ENCODE measurements at places on chromosomes 2 and 18. TPM values are rescaled to one million over a fixed set of nuclear protein-coding genes. Genes with fewer than 3 reads are reported as not detected.

- DNase-seq, result no peak
Observed at GRCh38 chr18:61825386-61825785, 67.4 kb downstream of the RNF152 start.

DNA sequence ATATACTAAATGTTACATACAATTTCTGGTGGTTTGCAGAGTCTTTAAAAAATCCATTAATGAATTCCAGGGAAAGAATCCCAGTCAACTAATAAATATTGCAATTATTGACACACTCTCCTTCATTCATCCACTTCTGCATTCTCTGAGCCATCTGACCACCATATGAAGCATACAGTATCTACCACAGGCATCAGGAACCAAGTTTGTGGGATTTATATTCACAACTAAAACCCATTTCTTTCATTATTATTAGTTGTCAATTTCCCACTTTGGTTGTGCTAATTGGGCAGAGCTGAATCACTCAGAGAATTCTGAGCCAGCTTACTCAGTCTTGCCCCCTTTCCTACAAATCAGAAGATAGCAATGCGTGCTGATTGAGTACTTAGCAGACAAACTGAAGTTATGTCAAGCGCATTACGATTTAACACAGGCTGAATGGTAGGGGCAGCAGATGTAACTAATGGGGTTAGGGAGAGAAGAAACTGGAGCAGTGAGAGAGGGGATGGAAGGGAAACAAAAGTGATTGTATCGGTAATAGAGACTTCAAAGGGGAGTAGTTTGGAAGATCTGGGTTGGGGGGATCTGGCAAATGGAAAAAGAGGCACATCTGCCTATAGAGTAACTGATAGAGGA lies 52.3 kb downstream of the ZEB2 start:
- DNase-seq, result no peak

The COL4A4 gene
- not detected for polyA plus RNA-seq

The GREB1L gene
- polyA plus RNA-seq, result under 0.01 TPM

- DNase-seq, result no peak
Observed at GRCh38 chr2:50396298-50396631, 635.7 kb downstream of the NRXN1 start.

GRCh38 chr18:49798001-49798400 lies 15.3 kb downstream of the ACAA2 start:
- DNase-seq, result no peak

GRCh38 chr2:208319391-208319790 lies 53.3 kb downstream of the PIKFYVE start:
- no peak for DNase-seq

GRCh38 chr2:174322746-174323145 lies 12.0 kb upstream of the SP9 start:
- DNase-seq, result no peak

The CLASP1 gene
- 4.9 TPM for polyA plus RNA-seq

DNA sequence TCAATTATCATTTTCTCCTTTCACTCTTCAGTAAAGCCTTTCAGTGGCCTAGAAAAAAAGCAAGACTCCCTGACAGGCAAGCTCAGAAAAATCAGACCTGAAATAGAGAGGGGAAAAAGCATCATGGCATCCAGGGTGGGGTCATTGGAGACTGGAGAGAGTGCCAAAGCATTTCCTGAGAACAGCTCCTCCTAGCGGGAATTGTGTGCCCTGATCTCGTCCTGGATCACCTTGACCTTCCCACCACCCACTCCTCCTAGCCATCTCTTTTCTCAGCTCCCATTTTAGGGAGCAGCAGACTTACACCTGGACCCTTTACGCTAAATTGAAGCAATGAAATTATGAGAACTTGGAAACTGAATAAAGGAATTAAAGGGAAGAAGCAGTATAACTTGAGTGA lies 176.6 kb downstream of the VWC2L start:
- no peak for DNase-seq

GRCh38 chr2:191486584-191487320 lies 191.2 kb upstream of the NABP1 start:
- no peak for DNase-seq

GRCh38 chr18:47108373-47108772 lies 41.9 kb downstream of the HDHD2 start:
- no peak for DNase-seq

DNA sequence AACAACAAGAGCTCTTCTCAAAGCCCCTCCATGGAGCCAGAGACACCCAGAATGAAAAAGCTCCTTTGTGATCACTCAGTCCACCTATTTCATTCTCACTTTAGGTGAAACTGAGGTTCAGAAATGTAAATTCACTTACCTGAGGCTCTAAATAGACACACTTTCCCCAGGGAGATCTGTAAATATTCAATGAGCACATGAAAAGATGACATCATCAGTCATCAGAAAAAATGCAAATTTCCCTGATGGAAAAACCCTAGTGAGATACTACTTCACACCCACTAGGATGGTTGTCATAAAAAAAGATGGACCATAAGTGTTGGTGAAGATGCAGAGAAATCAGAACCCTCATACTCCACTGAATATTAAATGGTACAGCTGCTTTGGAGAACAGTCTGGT lies 339.2 kb downstream of the EN1 start:
- DNase-seq, result no peak

- no peak for DNase-seq
Observed at GRCh38 chr18:55404832-55405465, 183.0 kb downstream of the TCF4 start.

The NEU2 gene
- polyA plus RNA-seq, result not detected

The PRKAG3 gene
- polyA plus RNA-seq, result not detected

The MAP3K19 gene
- not detected for polyA plus RNA-seq

The TBR1 gene
- polyA plus RNA-seq, result under 0.01 TPM

The SNED1 gene
- polyA plus RNA-seq, result 0.03 TPM

DNA sequence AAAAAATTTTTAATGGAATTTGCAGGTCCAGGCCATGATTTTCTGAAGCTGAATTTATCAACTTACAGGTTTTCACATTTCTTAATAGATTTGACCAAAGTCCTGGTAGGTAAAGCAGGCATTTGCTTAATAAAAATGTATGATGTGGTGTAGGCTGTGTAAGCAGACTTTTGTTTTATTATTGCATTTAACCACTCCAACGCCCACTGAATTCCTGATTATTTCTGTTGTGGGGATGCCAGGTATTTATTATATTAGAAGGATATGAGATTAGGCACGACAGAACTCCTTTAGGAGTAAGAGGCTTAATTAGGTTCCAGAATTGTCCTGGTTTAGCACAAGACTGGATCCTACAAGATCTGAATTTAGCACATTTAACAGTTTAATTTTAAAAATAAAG lies 111.1 kb downstream of the ADCYAP1 start:
- no peak for DNase-seq

The GRB14 gene
- 6.4 TPM for polyA plus RNA-seq

DNA sequence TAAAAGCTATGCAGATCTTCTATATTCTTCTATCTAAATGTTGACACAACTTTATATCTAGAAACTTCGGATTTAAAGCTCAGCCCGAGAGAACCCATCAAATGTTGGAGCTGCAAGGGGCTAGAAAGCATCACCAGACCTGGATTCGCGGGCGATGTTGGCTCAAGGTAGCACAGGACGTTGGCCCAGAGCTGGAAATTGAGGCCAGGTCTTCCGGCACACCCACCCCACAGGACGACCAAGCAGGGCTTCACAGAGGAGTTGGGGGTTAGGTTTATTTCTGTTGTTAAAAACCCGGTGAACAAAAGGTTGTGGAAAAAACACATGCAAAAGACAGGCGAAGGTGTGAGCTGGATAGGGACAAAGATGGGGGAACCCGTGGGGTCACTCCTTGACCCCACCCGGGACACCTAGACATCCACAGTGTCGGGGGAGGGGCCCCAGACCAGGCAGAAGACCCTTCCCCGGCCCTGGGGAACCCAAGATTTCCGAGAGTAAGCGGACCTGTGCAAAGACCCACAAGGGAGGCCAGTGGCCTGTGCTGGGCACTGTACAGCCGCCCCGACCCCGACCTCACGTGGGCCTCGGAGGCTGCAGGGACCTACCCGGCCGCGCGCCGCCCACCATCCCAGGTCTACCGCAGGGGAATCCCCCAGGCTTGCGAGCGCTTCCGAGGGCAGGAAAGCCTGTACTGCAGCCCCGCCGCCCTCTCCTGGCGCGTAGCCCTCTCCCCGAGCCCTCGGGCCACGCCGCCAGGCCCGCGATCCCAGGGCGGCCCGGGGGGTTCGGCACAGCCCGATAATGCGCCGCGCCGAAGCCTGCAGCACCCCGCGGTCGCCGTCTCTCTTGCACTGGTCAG lies 1.8 kb upstream of the AGBL5 start:
- DNase-seq, result peak; percentile 88

The AKAIN1 gene
- not detected for polyA plus RNA-seq

- DNase-seq, result no peak
Observed at GRCh38 chr2:386406-387103, 98.7 kb upstream of the ALKAL2 start.

- DNase-seq, result no peak
Observed at GRCh38 chr2:229673676-229674075, 40.7 kb downstream of the DNER start.

- no peak for DNase-seq
Observed at GRCh38 chr2:96341641-96342040, 6.1 kb downstream of the NCAPH start.

The IGFBP5 gene
- polyA plus RNA-seq, result 156 TPM

GRCh38 chr2:108877506-108877905 lies 90.9 kb downstream of the CCDC138 start:
- no peak for DNase-seq

The TTC39C gene
- polyA plus RNA-seq, result 8.6 TPM

- DNase-seq, result peak; percentile 90
Observed at GRCh38 chr2:39665811-39666490, at the start of gene TMEM178A. Gene TMEM178A, plus strand, starts transcription at chr2:39665917. Its CDS starts 58 bp downstream, at chr2:39665975.

- DNase-seq, result peak; percentile 91
Observed at GRCh38 chr2:3313781-3314375, 63.7 kb downstream of the EIPR1 start.

- no peak for DNase-seq
Observed at GRCh38 chr2:96987301-96987909, 1.0 kb upstream of the FAM178B start.

GRCh38 chr2:236657801-236658200 lies 88.2 kb downstream of the ACKR3 start:
- DNase-seq, result no peak

GRCh38 chr2:152542995-152543481 lies 174.2 kb downstream of the PRPF40A start:
- peak; percentile 14 for DNase-seq

GRCh38 chr2:10617241-10617640 lies 72.5 kb downstream of the NOL10 start:
- no peak for DNase-seq

The IL36RN gene
- not detected for polyA plus RNA-seq

GRCh38 chr2:42813763-42814162 lies 21.4 kb upstream of the HAAO start:
- no peak for DNase-seq

GRCh38 chr2:101806123-101806522 lies 108.6 kb downstream of the MAP4K4 start:
- DNase-seq, result no peak

- no peak for DNase-seq
Observed at GRCh38 chr2:219314804-219315468, 5.7 kb upstream of the PTPRN start.

- DNase-seq, result peak; percentile 62
Observed at GRCh38 chr2:208101716-208102631, 22.4 kb downstream of the CRYGD start.

DNA sequence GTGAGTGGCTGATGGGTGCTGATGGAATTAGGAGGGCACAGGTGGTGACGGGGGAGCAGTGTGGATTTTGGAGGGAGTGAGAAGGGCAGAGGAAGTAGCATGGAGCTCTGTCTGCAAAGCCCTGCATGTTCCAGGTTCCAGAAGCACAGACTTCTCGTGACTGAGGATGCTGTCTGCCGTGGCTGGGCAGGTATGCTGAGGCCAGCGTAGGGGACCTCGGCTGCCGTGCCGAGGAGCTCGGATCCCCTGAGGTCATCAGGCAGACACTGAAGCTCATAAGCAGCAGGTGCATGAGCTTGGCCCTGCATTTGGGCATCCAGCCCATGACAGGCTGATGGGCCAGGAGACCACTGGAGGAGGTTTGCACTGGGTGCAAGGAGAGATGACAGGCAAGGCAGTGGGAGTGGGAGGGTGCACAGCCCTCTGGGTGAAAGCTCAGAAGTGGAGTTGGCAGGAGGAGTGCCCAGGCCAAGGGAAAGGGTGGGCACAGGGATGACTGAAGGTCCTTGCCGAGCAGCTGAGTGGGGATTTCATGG lies 215.3 kb downstream of the SH3RF3 start:
- DNase-seq, result no peak

GRCh38 chr2:24080701-24081100 lies 3.9 kb downstream of the TP53I3 start:
- DNase-seq, result no peak

The SNX17 gene
- 128 TPM for polyA plus RNA-seq

- no peak for DNase-seq
Observed at GRCh38 chr2:202479610-202480009, 103.5 kb downstream of the BMPR2 start.

- DNase-seq, result no peak
Observed at GRCh38 chr2:222922019-222922800, 61.4 kb downstream of the ACSL3 start.

DNA sequence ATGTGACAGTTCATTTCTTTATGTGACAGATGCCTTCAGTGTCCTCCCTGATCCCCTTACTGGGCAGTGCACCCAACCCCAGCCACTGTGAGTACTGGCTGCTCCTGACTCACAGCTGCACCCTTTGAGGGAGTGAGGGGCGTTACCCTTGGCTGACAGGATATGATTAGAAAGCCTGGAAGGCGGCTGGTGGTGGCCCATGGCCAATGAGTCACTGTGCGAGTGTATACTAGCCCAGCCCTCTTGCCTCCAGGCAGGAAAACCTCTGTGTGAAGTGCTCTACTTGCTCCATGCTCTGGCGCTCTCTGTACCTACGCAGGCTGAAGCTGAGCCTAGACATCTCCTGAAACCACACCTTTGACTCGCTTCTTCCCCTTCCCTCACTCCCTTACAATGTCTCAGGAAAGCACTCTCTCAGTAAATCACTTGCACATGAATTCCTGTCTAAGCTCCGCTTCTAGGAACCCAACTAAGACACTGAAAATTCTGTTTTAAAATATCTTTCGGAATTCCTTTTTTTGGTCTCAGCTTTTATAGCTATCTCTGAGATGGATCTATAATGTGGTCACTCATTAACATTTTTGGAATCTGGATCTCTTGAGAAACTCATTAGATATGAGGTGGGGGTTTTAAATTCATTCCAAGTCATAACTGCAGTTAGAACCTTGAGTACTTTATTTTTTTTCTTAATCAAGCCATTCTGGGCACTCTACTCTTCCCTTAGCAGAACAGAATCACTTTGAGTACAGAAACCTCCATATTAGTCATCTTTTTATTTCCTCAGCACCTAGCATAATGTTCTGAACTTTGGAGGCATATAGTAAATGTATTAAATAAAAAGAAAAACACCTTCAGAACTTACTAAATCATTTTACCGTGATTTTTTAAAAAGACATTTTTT lies 25.3 kb upstream of the STAM2 start:
- DNase-seq, result peak; percentile 32

All from SK-N-SH (cell line).